ENCODE measurements at places on chromosomes 3 and 15. TPM values are rescaled to one million over a fixed set of nuclear protein-coding genes. Genes with fewer than 3 reads are reported as not detected.
A peak's percentile ranks its signal among the peaks of the same experiment; 100 is the strongest.

The WDR93 gene
- total RNA-seq: not detected

- DNase-seq: peak; percentile 15
These were observed 171.7 kb downstream of the KLF13 start for GRCh38 chr15:31498329-31498728.

- no peak for DNase-seq
These were observed 3.0 kb upstream of the TLNRD1 start for GRCh38 chr15:80997692-80998091.

The CYP11A1 gene
- 1.7 TPM for total RNA-seq

DNA sequence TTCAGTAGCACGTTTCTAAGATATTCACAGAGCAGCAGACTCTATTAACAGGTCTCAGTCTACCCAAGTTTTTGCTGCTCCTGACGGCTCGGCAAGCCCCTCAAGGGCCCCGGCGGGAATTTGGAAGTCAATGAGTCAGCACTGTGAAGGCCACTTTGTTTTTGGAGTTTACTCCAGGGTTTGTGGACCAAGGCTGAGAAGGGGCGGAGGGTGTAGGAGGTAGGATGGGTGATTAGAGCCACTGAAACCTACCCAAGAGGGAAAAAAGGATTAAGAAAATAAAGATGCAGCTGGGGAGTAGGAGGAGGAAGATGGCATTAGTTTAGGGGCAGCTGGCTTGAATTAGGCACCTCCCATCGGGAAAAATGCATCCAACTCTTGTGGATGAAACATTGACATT, 87.6 kb downstream of the BDH1 start:
- no peak for DNase-seq

DNA sequence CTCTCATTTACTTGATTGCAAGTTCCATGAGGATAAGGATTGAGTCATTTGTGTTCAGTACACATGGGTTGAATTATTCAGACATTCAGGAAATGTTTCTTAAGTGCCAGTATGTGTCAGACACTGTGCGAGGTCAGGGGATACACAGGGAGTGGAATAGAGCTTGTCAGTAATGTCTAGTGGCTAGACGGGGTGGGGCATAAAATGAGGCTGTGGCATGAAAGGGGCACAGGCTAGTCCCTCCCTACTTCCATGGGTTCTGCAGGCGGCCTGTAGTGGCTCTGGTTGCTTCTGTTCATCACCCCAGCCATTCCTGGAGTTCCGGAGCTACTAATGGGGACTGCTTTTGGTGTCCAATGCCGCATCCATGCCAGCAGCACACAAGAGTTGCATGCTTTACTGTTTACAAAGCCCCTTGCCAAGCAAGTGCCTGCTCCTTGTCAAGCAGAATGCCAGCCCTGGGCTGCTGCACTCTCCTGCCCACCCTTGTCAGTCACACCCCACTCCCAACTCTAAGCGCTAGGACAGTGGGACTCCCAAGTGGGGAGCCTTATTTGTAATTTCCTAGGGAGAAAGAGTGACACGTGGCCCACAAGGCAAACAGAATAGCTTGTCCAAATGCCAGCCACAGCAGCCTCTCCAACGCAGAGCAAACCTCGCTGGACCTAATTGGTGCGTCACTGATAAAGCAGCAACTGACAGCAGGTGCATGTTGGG, 70.8 kb downstream of the RAB11A start:
- DNase-seq: no peak

DNA sequence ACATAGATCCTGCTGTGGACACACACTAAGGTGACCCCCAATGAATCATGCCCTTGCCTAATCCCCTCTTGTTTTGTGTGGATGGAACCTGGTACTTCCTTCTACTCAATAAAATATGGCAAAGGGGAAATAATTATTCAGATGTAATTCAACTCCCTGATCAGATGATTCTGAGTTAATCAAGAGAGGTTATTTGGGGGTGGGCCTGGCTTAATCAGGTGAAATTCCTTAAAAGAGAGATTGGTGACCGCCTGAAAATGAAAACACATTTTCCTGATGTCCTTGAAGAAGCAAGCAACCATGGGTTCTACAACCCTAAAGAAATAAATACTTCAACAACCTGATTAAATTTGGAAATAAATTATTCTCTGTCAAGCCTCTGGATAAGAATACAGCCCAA, 8.3 kb upstream of the SLITRK3 start:
- DNase-seq: no peak

- no peak for DNase-seq
These were observed 23.9 kb upstream of the OR5H6 start for GRCh38 chr3:98240131-98240530.

The SLC35G2 gene
- 5.4 TPM for total RNA-seq

DNA sequence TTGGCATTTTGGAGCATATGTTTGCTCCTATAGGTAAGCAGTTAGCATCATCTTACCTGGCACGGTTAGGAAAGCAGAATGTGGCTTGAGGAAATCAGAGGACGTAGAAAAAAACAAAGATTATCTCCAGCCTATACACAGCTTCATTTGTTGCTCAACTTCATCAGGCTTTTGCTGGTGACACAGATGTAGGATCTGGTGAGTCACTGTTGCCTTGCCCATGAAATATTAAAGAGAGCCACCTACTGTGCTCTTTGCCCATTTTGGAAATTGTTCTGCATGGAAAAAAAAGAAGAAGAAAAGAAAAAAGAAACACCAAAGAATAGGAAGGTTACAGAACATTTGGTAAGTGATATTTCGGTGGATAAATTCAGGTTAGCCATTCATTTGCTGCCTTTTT, 3.8 kb downstream of the IL1RAP start:
- DNase-seq: no peak

DNA sequence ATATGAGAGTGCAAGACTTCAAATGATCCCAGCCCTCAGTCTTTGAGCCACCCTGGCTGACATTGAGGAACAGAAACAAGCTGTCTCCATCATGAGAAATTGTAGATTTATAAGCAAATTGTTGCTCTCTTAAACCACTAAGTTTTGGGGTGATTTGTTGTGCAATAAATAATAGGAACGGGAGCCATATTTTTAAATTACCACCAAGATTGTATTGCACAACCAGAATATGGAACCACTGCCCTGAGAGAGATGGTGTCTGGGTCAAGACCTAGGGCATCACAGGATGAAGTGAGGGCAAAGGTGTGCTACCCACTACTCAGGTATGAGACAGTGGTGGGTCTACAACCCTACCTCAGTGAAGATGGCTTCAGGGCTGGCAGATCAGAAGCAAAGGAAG, 2.3 kb upstream of the CFAP92 start:
- DNase-seq: no peak

- no peak for DNase-seq
These were observed 730 bp upstream of the RORA start for GRCh38 chr15:61229883-61230180.

DNA sequence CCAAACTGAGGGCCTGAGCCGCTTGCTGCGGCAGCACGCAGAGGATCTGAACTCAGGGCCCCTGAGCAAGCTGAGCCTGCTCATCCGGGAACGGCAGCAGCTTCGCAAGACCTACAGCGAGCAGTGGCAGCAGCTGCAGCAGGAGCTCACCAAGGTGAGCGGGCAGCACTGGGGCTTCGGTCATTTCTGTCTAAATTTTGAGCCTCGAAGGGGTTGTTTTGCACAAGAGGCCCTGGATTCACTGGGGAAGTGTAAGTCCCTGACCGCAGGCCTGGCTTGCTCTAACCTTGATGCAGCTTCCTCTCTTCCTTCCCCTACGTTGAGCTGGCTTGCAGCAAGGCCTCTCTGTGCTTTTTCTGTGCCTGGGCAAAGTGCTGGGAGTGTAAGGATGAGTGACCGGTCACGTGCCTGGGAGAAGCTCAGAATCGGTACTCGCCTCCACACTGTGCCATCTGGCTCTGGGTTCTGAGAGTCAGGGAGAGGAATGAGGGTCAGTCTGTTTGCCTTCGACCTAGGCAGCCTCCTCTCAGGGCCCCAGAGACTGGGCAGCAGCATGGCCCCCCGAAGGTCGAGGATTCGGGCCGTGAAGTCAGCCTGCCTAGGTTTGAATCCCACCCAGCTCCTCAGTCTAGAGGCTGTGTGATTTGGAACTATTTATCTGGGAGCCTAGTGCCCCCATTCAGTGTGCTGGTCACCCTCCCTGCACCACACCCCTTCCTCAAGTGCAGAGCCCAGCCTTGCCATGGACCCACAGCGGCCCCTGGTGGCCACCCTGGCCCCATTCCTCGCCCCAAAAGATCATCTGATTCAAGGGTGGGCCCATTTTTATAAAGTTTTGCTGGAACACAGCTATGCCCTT, 1.4 kb downstream of the FES start:
- DNase-seq: peak; percentile 79

DNA sequence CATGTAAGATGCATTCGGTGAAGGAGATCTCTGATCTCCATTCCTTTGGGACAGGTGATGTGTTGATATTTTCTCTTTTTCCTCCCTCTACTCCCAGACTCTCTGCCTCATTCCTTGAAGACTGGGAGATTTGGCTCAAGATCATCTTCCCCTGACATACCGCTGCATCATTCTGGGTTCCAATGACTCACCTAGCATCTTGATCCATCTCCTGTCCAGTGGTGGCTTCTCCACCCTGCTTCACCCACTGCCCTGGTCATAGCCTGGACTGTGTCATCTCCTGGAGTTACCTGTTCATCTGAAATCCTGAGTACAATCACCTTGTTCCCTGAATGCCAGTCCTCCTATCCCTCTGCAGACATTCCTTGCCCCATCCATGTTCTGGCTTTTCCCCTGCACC, 57.4 kb upstream of the TRAK1 start:
- no peak for DNase-seq

The LRRC31 gene
- total RNA-seq: not detected

- DNase-seq: no peak
These were observed 97.1 kb downstream of the RBPMS2 start for GRCh38 chr15:64678126-64678819.

GRCh38 chr3:183814240-183814639, 11.1 kb downstream of the MAP6D1 start:
- no peak for DNase-seq

The HESX1 gene
- total RNA-seq: 28.4 TPM

- no peak for DNase-seq
These were observed 50.4 kb downstream of the FOXB1 start for GRCh38 chr15:60054472-60054871.

- DNase-seq: no peak
These were observed 176.0 kb upstream of the TRIM42 start for GRCh38 chr3:140501770-140502364.

DNA sequence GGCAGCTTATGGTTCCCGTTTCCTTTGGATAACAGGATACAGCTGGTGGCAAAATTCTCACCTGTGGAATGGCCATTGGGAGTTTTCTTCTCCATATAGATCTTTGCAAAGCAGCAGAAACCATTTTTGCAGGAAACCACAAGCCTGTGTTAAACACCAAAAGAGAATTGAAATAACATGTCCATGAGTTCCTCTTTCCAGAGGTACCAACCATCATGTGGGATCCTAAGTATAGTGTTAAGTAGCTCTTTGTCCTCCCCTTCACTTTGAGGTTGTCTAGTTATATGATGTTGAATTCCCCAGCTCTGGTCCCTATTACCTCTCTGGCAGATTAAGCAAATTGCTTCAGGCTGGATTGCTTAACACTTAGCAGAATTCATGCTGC, 94.9 kb downstream of the AKAP13 start:
- no peak for DNase-seq

The SKOR1 gene
- total RNA-seq: 0.13 TPM

The GABRB3 gene
- 98.2 TPM for total RNA-seq

The SLC9A9 gene
- total RNA-seq: 0.48 TPM

The REC114 gene
- total RNA-seq: not detected

The CHST13 gene
- 0.99 TPM for total RNA-seq

The PIF1 gene
- 64.0 TPM for total RNA-seq

- no peak for DNase-seq
These were observed 488.4 kb upstream of the UBE2E2 start for GRCh38 chr3:22714749-22715148.

The SI gene
- not detected for total RNA-seq

GRCh38 chr3:14144423-14145075, 19.7 kb downstream of the TMEM43 start:
- DNase-seq: peak; percentile 66

DNA sequence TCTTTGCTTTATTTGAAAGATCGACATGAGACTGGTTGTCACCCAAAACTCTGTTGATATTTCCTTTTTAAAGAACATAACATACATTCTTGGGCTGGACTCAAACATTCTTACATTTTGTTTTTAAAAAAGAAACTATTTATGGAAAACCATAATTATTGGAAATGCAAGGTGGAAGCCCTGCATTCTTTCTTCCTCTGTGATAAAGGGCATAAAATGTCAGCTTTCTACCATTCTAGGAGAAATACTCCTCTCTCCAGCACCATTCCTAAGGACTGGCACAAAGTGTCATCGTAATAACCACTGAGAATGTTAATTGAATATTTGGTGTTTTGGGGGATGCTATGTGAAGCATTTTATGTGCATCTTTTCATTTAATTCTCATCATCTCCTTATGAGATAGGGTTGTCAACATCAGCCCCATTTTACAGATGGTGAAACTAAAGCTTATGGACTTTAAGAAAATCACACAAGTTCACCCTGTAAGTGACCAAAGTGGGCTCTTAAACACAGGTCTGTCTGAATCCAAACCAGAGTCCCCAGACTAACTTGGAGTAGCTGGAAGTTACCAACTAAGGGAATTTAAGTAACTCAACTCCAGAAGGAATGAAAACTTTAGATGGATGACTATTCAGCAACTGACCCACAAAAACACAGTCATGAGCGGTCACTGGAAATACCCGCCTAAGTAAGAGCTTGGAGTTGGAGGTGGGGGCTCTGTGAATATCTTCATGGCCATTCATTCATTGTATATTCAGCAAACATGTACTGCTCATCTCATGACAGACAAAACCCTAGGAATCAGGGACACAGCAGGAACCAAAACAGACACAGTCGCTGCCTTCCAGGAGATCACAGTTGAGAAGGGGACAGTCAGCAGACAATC, 45.9 kb upstream of the LMCD1 start:
- DNase-seq: no peak

DNA sequence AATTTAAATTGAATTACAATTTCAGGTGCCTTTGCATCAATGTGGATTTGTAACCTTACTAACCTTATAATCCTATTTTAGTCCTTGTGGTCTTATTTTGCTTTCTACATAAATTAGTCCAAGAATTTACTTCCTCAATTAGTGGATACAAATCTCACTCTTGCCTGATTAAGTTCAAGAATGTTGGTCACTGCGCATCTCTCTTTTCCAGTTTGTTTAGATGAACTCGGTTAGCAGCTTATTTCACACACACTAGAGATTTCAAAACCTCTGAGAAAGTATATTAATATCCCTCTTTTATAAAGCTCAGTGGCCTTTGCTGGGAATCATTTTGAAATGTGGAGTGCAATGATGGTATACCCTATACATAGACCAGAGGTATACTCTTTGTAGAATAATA, 243.4 kb downstream of the DTWD1 start:
- DNase-seq: no peak

GRCh38 chr15:88741671-88742070, 61.6 kb upstream of the ACAN start:
- no peak for DNase-seq

DNA sequence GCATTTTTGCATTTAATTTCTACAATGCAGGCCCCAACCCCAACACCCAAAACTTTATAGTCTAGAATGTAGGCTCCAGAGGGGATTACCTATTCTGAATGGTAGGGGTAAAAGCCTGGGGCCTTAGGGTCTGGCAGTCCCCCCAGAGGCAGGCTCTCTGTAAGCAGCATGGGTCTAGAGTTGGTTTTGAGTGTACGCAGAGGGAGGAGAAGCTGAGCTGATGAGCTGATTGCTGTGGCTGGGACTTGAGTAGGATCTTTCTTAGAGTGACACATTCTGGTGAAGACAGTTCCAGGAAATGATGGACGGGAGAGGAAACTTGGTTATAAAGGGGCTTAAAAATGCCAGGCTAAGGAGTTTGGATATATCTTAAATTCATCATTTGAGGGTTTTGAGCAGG, 2.1 kb downstream of the LPP start:
- no peak for DNase-seq
